Subcutaneous preadipocyte (primary cell): ENCODE measurements at places on chromosomes 12 and 14. TPM values are rescaled to one million over a fixed set of nuclear protein-coding genes. Genes with fewer than 3 reads are reported as not detected.

Gene NANOG
- not detected in 2 replicates for total RNA-seq

Gene PLEKHG7
- not detected in 2 replicates for total RNA-seq

Gene CLEC12A
- total RNA-seq = not detected in 2 replicates

Gene NEUROD4
- not detected in 2 replicates for total RNA-seq

Gene SOCS4
- 10.3 and 15.8 TPM in 2 replicates for total RNA-seq

Gene SAMD15
- 2.2 and 5.1 TPM in 2 replicates for total RNA-seq

Gene RDH12
- not detected in 2 replicates for total RNA-seq

Gene RHEBL1
- total RNA-seq = 0.37 and 0.39 TPM in 2 replicates

Gene DAO
- total RNA-seq = not detected in 2 replicates

Gene GUCY2C
- total RNA-seq = not detected in 2 replicates

Gene AMN1
- total RNA-seq = 2.6 and 4.7 TPM in 2 replicates

Gene SSPN
- 2.6 and 2.7 TPM in 2 replicates for total RNA-seq
